ENCODE measurements at places on chromosomes 1 and 21.

- DNase-seq, result no peak
These were observed 2.3 kb downstream of the RHOU start for GRCh38 chr1:228737601-228738041.

- DNase-seq, result no peak
These were observed 5.4 kb upstream of the LAMC2 start for GRCh38 chr1:183180634-183181056.

DNA sequence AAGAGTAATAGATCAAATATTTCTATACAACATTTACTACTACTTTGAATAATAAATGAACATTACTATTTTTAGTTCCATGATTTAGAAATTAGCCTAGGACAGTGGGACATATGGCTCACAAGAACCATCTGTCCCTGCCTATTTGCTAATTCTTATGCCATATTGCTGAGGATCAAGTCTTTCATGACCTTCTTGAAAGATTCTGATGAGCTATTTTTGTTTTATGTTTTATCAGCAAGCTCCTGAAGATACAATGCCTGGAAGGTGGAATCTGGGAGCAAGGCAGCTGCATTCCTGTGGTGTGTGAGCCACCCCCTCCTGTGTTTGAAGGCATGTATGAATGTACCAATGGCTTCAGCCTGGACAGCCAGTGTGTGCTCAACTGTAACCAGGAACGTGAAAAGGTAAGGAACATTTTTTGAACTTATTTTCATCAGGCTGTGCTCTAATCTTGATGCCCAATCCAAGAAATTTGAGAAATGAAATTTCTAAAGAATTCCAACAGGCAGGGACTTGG is 326.7 kb downstream of the PAPPA2 start:
- no peak for DNase-seq

- no peak for DNase-seq
These were observed 445.4 kb downstream of the NEGR1 start for GRCh38 chr1:71836904-71837303.

DNA sequence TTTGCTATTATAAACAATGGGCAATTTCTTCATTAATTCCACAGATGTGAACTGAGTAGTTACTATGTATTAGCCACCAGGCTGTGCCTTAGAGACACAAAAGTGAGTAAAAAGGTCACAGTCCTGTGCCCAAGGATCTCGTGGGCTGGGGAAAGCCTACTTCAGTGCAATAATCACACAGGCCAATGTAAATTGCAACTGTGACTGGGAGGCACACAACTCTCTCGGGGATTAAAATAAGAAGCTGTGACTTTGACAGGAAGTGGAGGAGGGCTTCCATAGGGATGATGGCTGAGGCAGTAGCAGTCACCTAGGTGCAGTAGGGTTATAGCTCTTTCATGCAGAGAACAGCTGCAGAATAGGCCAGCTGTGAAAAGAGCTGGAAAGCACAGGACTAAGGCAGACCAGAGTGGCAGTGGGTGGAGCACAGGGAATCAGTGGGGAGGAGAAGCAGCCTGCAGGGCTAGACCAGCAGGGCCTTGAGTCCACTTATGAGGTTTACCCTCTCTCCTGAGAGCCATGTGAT is 121.9 kb downstream of the MAB21L3 start:
- DNase-seq, result no peak

DNA sequence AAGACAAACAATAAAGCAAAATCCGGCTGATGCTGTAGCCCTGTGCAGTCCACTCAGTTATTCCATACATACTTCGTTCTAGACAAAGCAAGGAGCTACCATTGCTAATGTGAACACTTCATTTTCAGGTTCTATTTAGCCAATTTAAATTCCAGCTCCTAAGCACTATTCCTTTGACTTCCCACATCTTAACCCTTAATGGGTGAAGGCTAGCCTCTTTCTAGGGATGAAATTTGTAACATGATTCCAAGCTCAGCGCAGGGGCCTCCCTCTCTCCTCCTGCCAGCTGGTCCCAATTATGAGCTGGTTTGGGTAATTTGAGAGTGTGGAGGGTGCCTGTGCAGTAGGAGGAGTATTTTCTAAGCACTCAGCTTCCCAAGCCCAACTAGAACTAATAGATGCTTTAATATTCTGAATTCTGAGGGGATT is 53.9 kb upstream of the PTGFRN start:
- DNase-seq, result no peak

DNA sequence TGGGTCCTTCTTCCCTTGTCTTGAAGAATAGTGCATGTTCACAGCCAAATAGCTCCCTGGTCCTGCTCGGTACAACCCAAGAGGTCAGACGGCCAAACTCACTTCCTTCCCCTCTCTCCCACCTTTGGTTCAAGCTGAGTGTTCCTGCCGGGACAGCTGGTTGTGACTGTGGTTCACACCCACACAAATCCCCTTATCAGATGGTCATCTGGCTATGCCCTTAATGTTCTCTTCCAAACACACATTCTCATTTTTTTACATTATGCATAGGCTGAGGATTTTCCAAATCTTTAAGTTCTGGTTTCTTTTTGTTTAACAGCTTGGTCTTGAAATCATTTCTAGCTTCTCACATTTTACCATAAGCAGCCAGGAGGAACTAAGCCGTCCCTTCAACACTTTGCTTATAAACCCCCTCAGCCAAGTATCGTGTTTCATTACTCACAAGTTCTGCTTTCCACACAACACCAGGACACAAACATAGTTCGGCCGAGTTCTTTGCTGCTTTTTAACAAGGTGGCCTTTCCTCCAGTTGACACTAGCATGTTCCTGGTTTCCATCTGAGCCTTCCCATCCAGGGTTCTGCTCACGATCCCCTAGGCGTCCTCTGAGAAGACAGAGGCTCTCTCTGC is 19.7 kb upstream of the TSPEAR start:
- DNase-seq, result no peak

DNA sequence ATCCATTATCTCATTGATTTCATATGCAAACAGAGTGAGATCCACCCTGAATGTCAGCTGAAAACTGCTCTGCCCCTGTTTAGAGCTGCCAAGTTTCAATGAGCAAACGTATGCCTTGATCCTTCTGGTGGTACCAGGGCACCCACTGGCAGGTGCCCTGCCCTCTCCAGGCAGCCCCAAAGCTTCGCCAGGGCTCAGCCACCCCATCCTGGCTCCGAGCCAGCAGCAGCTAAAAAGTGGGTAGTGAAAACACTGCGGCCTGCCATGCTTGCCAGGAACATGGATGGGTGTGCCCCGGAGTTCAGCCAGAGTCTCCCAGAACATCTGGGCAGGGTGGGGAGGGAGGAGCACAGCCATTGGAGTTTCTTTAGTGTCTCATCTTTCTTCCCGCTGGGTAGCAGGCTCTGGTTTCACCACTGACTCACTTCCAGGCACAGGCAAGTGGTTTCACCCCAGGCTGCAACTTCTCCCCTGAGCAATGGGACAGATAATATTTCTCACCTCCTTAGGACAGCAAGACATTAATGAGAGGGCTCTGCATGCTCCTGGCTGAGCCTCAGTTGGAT is 8.1 kb upstream of the LMX1A start:
- DNase-seq, result no peak

DNA sequence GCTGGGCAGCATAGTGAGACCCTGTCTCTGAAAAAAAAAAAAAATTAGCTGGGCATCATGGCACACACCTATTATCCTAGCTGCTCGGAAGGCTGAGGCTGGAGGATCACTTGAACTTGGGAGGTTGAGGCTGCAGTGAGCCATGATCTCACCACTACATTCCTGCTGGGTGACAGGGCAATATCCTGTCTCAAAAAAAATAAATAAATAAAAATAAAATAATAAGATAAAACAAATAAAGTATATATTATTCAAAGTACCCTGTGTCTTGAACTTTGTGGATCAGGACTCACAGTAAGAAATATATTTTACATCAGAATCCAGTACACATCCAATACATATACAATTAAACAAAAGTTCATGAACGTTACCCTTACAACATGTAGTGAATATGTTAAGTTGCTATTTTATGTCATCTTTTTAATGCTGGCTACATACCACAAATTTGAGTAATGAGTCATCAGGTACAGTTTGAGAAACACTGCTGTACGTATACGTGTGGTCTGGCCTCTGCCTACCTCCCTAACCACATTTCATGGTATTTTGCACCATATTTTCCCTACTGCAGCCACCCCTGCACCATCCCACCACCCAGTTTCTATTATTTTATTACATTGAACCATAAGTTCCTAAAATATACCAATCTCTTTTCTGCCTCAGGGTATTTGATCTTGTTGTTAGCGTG is 4.4 kb downstream of the NME7 start:
- no peak for DNase-seq

DNA sequence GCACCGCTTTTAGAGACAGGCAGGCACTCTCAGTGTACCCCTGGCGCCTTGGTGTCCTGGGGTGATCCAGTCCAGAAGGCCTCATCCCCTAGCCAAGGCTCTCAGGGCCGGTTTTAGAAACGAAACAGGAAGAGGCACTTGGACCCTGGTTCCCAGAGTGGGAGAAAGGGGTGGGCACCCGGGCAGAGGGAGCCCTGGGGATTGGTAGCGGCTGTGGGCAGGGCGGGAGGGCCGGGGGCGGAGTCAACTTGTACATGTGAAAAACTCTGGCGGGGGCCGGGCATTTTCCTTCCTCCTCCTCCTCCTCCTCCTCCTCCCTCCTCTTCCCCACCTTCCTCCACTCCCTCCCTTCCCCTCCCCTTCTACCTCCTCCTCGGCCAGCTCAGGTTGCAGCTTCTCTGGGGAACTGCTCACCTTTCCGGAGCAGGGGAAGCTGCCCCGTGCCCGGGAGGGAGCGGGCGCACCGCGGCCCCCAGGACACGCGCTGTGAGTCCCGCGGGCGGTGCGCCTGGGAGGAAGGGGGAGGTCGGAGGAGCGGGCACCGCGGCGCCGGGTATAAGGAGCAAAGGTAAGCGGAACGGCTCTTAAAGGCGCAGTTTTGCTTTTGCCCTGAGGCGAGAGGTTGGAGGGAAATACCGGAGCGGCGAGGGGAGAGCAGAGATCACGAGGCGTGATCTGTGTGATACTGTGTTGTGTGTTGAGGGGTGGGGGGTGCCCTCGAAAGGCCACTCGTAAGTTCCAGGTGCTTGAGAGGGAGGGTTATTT is at the start of gene CDK18:
Gene CDK18, plus strand, starts transcription at position 359 of the 765 bp plus-strand sequence. CDS start 18,499 bp downstream, outside the sequence.
- no peak for DNase-seq

DNA sequence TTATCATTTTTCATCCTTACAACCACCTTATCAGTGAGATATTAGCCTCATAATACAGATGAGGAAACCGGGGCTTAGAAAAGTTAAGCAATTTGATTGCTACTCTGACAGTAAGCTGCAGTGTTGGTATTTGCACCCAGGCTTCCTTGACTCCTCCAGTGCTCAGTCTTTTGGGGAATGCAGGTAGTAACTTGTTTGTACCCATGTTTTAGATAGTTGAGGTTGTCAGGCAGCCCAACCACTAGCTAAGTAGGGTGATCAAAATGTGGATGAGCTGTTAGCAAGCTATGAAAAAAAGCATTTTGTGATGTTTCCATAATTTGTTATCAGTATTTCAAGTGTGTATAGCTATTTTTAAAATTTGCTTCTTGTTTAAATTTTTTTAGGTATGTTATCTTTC is 80.8 kb downstream of the SASS6 start:
- no peak for DNase-seq

DNA sequence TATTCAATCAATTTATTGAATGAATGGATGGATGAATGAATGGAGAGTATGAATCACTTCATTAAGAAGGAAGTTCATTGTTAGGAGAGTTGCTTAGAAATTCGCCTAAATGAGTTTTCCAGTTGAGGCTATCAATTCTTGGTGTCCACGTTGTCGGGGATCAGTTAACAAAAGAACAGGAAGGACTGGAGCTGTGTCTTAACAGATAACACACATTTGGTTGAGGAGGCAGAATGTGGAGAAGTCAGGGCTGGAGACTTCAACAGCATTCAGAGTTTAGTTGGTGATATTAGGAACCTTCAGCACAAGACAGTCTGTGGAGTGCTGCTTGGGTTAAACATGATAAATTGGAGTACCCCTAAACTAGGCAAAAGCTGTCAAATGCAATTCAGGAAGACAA is 33.7 kb downstream of the ZBTB18 start:
- no peak for DNase-seq

GRCh38 chr21:32302560-32302959 is 3.9 kb downstream of the MRAP start:
- DNase-seq, result no peak

DNA sequence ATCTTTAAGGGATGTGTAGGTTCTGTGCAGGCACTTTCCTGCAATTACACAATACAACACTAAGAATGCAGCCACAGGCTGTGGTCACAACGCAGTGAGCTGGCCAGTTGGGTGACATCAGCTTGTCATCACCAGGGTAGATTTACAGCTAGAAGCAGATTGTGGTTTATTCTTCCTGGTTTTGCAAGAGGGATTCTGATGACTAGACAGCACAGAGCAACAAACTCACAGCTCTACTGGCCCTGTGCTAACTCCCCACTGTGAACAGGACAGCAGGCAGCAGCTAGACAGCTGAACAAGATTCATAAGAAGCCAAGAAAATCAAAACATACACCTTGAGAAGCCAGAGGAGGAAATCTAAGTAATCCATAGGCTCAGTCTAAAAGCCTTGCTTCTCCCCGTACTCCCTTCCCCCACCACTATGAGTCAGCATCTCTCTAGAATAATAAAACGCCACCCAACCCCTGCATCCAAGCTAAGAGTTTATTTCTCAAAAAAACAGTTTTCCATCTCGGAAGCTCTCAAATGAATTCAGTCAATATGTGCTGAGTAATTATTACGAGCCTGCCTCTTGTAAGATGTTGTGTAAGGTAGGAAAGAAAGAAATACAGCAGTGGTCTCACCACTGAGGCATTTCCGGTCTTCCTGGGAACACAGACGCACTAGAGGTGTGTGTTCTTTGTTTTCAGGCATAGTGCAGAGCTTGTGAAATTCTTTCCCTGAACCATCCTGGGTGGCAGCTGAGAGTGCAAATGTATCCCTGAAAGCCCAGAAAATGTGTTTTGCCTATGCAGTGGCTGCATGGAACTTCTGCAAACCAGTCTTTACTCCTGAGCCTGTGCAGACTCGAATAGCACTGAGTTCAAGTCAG is 162.8 kb downstream of the NTPCR start:
- DNase-seq, result no peak

DNA sequence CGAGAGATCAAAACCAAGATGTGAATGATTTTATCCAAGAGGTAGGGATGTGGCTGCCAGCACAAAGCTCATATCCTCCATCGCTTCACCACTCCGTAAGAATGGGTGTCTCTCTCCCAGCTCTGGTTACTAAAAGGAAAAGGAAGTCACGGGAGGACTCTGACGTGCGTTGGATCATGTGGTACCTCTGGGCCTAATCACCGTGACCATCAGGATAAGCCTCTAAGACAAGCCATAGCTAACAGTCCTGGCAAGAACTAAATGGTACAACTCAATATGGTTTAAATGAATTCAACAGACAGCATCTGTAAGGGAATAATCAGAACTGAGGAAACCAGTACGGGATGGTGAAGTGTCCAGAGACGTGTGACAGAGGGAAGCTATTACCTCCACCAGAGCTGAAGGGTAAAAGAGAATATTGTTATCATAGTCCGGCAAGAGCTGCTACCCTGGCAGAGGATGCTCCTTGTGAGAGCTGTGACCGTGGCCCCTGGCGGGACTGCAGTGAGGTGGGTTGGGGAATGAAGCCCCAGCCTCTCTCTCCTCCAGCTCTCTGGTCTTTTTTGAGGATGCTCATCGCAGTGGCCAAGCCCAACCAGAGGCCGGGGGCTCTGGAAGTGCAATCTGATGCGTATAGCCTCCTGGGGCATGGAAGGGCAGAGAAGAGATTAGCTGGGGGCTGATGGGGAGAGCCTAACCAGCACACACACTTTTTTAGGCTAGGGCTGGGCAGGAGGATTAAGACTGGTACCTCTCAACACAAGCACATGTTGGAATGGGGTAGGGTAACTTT is 54.2 kb downstream of the KIAA1614 start:
- no peak for DNase-seq
